Left cardiac atrium (tissue), 4 donors: ENCODE measurements at places on chromosomes 5 and 9. TPM values are rescaled to one million over a fixed set of nuclear protein-coding genes. Genes with fewer than 3 reads are reported as not detected.

GRCh38 chr9:86718388-86719049 lies 228.8 kb downstream of the GAS1 start:
- DNase-seq = no peak

GRCh38 chr5:173675287-173675996 lies 59.0 kb upstream of the BOD1 start:
- no peak for DNase-seq

DNA sequence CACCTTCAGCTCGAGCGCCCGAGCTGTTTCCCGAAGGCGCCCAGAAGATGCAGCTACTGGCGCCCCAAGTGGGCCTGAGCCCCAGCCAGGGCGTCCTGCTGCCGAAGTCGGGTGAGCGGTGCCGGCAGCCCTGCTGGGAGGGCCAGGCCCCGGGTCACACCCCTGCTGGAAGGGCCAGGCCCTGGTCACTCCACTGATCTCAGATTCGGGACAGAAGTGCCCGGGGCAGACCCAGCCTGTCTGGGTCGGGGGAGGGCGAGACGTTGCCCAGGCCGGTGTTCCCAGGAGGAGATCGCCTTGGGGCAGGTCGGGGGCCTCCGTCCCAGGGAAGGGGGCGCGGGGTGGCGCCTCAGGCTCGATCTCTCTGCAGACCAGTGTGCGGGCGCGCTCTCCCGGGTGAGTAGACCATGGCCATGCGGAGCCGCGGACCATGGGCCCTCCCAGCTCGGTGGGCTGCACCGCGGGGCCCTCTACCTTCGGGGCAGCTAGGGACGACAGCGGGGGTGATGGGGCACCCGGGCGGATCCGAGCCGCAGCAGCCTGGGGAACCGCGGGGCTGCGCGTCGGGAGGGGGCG lies 2.3 kb downstream of the LCNL1 start:
- DNase-seq = no peak

GRCh38 chr9:74810200-74810599 lies 77.5 kb downstream of the TRPM6 start:
- no peak for DNase-seq

INSYN2B gene
- total RNA-seq = 0.29 TPM

LECT2 gene
- total RNA-seq = not detected

DNA sequence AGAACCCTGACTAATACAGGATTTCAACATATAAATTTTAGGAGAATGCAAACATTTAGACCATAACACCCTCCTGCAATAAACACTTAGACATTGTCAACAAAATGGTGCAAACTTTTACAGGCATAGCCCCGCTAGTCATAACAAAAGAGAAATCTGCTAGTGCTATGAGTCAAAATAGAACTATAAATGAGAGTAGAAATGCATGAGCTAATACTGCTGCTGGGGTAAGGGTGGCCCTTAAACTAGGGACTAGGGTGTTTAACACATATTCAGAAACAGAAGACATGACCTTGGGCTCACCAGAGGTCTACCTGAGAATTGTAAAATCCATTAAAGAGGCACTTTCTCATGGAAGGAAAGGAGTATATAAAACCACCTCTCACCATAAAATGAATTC lies 131.6 kb downstream of the TLR4 start:
- DNase-seq = no peak

DNA sequence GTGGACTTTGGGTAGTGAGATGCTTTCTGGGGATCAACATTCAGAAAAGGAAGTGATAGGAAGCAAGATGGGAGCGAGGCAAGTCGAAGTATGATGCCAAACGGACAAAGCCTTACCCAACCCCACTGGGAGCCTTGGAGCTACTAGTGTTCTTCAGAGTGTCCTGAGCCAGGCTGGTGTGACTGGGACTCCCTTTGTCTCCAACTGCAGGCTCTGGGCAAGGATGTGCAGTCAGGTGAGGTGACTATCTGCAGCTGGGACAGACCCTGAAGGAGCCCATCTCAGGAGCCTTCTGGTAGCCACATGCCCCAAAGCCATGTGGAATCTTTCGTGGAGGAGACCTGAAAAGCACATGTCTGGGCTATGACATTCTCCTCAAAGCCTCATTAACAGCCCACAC lies 360.6 kb downstream of the MTRR start:
- DNase-seq = no peak

GRCh38 chr5:124906339-124907097 lies 160.1 kb upstream of the ZNF608 start:
- peak; percentile 56 for DNase-seq

GRCh38 chr5:522899-523440 lies 1.3 kb downstream of the SLC9A3 start:
- DNase-seq = no peak

F12 gene
- 0.39 TPM for total RNA-seq

GRCh38 chr9:2015581-2016407 lies 647 bp downstream of the SMARCA2 start:
- peak; percentile 66 for DNase-seq

DNA sequence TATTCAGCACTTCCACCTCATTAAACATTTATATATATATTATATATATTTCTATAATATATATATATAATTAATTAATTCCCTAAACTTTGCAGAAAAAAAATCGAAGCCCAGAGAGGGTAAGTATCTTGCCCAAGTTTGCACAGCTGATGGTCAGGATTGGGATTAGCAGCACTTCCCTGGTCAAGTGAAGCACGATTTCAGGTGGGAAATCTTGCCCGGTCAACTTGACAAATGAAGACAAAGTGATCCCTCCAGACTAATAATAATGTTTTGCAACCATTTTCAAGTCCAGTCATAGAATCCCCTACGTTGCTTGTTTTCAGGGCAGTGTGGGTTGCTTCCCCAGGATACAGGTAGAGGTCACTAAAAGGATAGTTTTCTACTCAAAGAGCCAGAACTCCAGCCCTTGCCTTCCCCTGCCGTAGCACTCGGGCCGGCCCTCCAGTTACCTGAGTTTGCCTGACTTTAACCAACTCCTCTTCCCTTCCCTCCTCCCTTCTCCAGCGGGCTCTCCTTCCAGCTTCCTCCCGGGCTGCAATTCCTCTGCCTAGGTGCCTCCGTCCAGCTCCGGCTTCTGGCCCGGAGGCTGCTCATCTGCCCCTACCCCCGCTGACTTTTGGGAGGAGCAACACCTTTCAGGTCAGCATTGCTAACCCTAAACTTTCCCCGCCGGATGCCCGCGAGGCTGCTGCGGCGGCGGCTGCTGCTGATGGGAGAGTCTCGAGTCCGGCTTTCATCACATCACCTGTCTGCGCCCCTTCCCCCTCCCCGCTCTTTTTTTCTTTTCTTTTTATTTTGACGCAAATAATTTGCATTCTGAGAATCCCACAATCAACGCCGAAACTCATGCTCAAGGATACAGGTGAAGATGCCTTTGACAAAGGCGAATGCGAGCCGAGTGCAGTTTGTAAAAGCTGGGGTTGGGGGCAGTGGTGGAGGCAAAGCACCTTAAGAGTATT lies 930 bp downstream of the PRLR start:
- DNase-seq = no peak
